BJ (cell line): ENCODE measurements at places on chromosomes 1 and 21. TPM values are rescaled to one million over a fixed set of nuclear protein-coding genes. Genes with fewer than 3 reads are reported as not detected.
A peak's percentile ranks its signal among the peaks of the same experiment; 100 is the strongest.

KIF14 gene
- polyA plus RNA-seq: 2.1 and 4.1 TPM in 2 replicates

TRNP1 gene
- 68.9 and 75.4 TPM in 2 replicates for polyA plus RNA-seq

ABCA4 gene
- 0.22 and 0.25 TPM in 2 replicates for polyA plus RNA-seq

LAPTM5 gene
- 1.6 and 2.1 TPM in 2 replicates for polyA plus RNA-seq

- no peak for DNase-seq
Observed at GRCh38 chr1:159341736-159342135, 39.6 kb downstream of the FCER1A start.

GRCh38 chr1:151998611-151999362, 5.1 kb upstream of the S100A10 start:
- DNase-seq: no peak

DNA sequence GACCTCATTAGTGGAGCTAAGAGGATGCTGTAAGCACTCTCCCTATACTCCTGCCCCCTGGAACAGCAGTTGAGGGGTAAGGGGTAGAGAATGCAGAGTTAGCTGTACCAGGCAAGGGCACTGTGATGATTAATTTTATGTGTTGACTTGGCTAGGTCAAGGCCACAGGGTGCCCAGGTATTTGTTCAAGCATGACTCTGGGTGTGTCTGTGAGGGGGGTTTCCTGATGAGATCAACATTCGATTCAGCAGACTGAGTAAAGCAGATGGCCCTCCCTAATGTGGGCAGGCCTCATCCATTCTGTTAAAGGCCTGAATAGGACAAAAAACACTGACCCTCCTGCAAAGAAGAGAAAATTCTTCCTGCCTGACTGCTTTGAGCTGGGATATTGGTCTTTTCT, 110.8 kb downstream of the KCND3 start:
- DNase-seq: no peak

DNA sequence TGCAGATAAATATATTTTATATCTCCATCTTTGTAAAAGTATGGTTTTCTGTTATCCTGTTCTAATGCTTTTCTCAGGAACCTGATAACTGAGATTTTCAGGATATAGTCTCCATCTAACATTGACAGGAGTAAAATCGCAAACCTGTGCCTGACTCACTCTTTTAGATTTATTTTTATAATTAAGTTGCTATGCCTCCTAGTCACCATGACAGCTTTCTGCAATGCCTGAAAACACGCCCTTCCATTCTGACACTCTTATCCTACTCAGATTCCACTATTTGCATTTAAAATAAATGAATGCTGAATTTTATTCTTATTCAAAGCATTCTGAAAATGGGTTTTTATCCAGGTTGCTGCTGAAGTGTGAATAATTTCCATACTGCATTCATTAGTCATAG, 62.8 kb downstream of the RGS21 start:
- DNase-seq: no peak

DNA sequence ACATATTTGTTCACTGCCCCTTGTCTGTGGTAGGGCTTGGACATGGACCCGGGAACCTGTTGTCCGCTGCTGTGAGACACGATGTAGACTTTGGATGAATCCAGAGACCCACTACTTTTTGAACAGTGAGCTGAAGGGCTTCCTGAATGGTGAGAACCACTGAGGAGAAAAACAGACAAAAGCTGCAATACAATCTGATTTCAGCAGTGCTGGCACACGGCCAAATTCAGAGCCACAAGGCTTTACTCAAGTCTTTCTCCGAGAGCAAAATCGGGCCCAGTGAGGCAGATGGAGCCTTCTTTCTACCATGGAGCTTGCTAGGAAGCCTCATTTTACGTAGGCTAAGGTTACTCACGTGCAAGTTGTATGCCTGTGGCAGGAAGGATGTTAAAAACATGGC, 197.6 kb downstream of the SIPA1L2 start:
- no peak for DNase-seq

DNA sequence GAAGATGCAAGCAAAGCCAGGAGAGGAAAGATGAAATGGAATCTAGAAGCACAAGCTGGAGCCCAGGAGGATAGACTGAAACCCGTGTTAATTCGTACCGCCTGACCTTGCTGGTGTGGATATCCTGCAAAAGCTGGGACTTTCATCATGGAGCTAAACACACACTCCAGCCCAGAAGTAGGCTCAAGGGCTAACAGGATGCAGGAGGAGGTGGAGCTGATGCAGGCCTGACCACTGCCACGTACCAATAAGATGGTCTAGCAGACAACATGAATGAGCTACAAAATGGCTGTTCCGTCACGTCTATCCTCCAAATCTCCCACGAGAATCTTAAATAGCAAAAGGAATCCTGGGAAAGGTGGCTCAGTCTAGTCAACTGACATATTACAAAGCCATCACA, 270.3 kb downstream of the SDCCAG8 start:
- no peak for DNase-seq

- no peak for DNase-seq
Observed at GRCh38 chr21:42413500-42413899, 9.8 kb downstream of the UBASH3A start.

DNA sequence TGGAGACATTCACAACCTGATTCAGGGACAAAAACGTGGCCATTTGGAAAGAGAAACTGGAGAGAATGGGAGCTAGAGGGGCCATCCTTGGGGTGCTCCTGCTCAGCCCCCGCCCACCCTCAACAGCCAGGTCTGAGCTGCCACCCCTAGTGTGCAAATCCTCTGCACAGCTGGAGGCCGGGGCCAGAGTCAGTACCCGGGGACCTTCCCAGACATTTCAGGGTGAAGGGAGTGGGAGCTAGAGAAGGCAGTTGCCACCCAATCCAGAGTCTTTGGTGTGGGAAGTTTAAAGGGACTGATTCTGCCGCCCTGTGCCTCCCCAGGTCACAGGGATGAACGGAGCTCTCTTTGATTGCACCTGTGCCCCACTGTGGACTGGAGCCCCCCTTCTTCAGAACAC, 397.4 kb downstream of the MATN1 start:
- no peak for DNase-seq

DNA sequence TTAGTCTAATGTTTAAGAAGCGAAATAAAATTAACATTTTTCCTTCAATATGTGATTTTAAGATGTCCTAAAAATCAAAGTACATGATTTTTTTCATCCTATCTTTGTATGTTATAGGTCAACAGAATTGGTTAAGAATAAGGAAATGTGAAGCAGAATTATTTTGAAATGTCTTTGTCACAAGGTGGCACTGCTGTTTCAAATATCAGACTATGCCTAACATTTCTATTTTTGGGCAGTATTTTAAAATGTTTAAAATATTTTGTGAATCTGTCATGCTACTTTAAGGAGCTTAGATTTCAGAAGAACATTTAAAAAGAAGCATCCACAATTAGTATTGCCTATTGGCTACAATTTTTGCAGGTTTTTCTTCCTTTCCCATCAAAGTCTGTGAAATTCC, 38.7 kb downstream of the AMY1C start:
- DNase-seq: no peak

DNA sequence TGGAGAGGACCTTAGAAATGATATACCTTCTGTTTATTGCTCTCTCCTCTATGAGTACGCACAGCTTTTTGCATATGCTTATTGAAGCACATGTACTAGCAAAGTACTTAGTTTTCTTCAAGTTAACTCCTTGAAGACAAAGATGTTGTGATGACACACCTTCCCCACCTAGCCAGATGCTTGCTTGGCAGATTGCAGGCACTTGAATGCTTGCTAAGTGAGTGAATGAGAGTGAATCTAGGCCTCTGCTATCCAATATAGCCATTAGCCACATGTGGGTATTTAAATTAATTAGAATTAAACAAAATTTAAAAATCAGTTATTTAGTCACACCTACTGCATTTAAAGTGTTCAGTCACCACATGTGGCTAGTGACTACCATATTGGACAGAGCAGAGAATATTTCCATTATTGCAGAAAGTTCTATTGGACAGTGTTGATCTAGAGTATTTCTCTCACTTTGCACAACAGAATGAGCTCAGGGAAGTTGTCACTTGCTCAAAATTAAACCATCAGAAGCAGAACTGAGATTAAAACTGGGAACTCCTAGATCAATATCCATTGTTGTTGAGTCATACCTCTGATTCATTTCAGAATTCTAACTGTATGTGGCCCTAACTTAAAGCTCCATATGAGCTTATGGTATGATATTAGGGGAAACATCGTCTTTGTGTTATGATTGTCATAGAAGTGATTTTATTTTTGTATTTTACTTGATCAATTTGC, 8.6 kb upstream of the EEIG2 start:
- DNase-seq: no peak

DNA sequence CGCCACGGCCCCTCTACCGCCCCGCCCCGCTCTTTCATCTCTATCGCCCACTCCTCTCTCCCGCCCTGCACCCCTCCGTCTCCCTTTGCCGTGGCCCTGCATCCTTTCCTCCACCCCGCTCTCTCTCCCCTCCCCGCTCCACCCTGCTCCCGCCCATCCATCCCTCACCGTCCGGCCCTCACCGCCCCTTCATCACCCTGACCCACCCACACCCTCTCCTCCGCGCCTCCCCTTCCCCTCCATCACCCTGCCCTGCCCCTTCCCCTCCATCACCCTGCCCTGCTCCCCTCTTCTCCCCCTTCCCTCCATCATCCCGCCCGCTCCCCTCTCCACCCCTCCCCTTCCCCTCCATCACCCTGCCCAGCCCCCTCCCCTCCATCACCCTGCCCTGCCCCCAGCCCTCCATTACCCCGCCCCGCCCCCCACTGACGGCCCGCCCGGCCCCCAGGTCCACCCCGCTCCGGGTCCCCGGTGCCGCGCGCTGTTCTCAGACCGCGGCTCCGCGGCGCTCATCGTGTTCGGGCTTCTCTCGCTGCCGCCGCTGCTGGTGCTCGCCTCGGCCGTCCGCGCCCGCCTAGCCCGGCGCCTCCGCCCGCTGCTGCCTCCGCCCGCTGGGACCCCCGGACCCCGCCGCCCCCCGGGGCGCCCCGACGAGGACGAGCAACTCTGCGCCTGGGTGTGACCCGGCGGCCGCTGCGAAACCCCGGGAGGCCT, 6.2 kb upstream of the ANKRD65 start:
- DNase-seq: no peak

- no peak for DNase-seq
Observed at GRCh38 chr1:160911925-160912324, 26.9 kb upstream of the ITLN1 start.

GRCh38 chr1:62384276-62385005, 52.4 kb upstream of the USP1 start:
- peak; percentile 85 for DNase-seq

DNA sequence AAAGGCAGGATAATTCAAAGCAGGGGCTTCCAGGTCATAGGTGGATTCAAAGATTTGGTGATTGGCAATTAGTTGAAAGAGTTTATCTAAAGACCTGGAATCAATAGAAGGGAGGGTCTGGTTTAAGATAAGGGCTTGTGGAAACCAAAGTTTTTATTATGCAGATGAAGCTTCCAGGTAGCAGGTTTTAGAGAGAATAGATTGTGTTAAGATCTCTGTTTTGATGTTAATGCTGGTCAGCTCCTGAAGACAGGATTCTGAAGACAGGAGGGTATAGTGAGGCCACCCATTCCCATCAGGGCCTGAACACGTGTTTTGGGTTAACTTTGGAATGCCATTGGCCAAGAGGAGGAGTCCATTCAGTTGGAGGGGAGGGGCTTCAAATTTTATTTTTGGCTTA, 6.1 kb upstream of the PTBP2 start:
- DNase-seq: no peak

DNA sequence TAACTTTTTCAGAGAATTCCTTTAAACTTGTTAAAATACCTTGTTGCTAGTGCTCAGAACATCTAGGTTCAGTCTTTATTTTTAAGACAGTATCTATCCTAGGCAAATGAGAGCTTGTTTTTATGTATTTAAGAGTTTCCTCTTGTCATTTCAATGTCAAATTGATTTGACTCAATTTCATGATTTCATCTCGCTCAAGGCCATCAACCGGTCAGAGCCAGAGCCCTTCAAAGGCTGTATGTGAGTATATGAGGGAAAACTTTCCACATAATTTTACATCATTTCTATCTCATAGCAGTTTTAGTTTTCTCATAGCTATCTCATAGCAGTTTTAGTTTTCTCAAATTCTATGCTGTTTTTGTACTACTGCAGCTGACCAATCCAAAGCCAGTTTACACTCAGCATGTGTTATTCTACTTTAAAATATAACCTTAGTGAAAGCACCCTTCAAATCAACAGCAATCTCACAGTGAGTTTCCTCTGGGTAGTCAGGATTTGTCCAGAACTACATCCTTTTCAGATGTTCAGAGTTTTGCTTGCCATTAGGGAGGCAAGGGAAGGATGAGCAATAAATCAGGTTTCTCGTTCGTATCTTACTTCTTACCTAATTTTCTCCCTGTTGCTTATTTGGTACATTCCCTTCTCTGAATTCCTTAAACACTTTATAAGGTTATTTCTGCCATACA, 12.7 kb downstream of the HNRNPU start:
- no peak for DNase-seq
